ENCODE measurements at places on chromosomes 6 and 20.

DNA sequence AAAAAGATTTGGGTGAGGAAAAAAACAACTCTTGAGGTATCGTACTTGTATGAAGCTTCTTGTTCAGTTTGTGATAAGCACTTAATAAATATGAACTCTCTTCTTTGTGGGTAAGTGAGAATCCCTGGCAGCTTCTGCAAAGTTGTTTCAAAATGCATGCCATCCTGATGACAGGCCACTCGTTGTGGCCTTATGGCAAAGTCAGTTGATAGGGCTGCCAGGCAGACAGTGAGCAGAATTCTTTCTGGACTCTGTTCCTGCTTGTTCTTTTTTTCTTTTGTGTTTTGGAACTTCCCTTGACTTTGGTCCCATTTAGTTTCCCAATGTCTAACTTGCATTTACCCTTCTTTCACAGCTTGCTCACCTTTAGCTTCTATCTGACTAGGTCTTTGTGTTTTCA, 983.5 kb upstream of the FLRT3 start:
- H3K27me3 ChIP-seq = no peaks in the 10 kb centered on the region
- H3K4me1 ChIP-seq = no peaks in the 10 kb centered on the region
- H3K36me3 ChIP-seq = no peaks in the 10 kb centered on the region
- no peak for DNase-seq

GRCh38 chr6:39602601-39603519, 122.3 kb downstream of the KIF6 start:
- H3K36me3 ChIP-seq = no peaks in the 10 kb centered on the region
- H3K4me3 ChIP-seq = no peak overlapping the region
- no peaks in the 10 kb centered on the region for H3K27me3 ChIP-seq

DNA sequence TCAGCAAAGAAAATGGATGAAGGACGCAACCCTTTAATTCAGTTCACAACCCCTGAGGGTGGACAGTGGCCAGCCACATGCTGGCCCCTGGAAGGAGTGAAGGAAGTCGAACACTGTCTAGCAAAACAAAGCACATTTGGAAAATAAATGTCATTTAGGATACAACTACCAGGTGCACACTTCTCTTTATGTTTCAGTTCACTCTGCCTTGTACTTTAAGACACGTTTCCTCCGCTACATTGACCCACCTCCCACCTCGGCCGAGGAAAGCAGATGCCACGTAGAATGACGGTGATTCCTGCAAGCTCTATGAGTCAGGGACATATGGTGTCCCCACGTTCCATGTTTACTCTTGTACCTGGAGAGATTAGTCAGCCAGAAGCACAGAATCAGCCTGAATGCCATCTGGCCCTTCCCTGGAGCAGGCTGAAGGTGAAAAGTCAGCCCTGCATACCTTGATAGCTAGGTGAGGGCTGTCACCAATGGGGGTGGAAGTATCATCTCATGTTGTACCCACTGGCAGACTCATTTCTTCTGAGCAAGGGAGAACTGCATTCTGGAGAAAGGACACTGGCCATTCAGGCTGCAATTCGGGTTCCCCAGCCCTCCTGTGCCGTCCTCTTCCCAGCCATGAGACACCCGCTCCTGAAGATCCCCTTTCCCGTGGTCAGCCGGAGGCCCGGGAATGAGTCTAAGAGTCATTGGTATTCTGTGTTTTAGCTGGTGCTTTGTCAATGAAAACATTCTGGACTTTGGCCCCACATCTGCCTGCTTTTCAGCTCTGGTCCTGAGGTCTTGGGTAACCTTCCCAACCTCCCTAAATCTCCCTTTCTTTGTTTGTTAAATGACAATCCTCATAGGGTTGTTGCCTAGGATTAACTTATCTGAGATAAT, 60.6 kb downstream of the FOXA2 start:
- no peak for DNase-seq
- no peaks in the 10 kb centered on the region for H3K36me3 ChIP-seq
- H3K27ac ChIP-seq = no peak overlapping the region
- H3K4me3 ChIP-seq = no peak overlapping the region
- no peaks in the 10 kb centered on the region for H3K4me1 ChIP-seq
- H3K27me3 ChIP-seq = peaks cover 3% of the 10 kb centered on the region

GRCh38 chr6:105364243-105364642, 38.6 kb downstream of the PREP start:
- no peak overlapping the region for H3K27ac ChIP-seq
- H3K36me3 ChIP-seq = peaks cover 33% of the 10 kb centered on the region
- H3K27me3 ChIP-seq = no peaks in the 10 kb centered on the region
- DNase-seq = no peak
- H3K4me3 ChIP-seq = no peak overlapping the region
- H3K4me1 ChIP-seq = peaks cover 7% of the 10 kb centered on the region

GRCh38 chr20:55888685-55889084, 116.6 kb downstream of the CBLN4 start:
- no peaks in the 10 kb centered on the region for H3K27me3 ChIP-seq
- no peaks in the 10 kb centered on the region for H3K36me3 ChIP-seq
- H3K4me3 ChIP-seq = no peak overlapping the region
- no peak for DNase-seq
- H3K27ac ChIP-seq = no peak overlapping the region

All from suprapubic skin (tissue), 4 donors.